ENCODE measurements at places on chromosomes 2 and 18. TPM values are rescaled to one million over a fixed set of nuclear protein-coding genes. Genes with fewer than 3 reads are reported as not detected.

- H3K36me3 ChIP-seq = no peaks in the 10 kb centered on the region
- H3K27ac ChIP-seq = no peak overlapping the region
- H3K4me3 ChIP-seq = no peak overlapping the region
- H3K4me1 ChIP-seq = no peaks in the 10 kb centered on the region
These were observed 173.0 kb upstream of the REV1 start for GRCh38 chr2:99662761-99663341.

GRCh38 chr18:31450409-31450808 lies 2.9 kb downstream of the DSG3 start:
- H3K4me1 ChIP-seq = no peaks in the 10 kb centered on the region
- no peaks in the 10 kb centered on the region for H3K36me3 ChIP-seq
- no peak overlapping the region for H3K4me3 ChIP-seq
- no peak overlapping the region for H3K27ac ChIP-seq

Gene PDE11A
- not detected for total RNA-seq

Gene RFX8
- total RNA-seq = not detected

Gene CD8B2
- total RNA-seq = 4.5 TPM

Gene PLGLB1
- total RNA-seq = 4.4 TPM

Data from CD8-positive, alpha-beta memory T cell (primary cell).